ENCODE measurements at places on chromosomes 3 and 15.
A peak's percentile ranks its signal among the peaks of the same experiment; 100 is the strongest.

GRCh38 chr3:39101022-39101689, 6.3 kb downstream of the GORASP1 start:
- peak; percentile 34 for DNase-seq

DNA sequence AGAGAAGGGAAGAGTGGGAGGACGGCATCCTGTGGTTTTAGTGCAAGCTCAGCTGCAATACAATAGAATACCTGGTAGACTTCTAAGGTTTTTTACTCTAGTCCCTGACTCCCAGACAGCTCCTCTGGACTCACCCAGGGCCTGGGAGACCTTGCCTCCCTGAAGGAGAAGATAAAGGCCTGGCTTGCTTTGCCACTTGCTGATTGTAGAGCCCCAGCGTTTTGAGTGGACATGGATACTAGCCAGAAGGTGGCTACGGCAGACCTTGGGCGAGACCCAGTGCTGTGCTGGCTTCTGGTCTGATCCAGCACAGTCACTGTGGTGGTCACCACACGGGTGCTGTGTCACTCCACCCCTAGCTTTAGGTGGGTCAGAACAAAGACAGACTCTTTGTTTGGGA, 72.2 kb upstream of the TTC14 start:
- no peak for DNase-seq

GRCh38 chr3:126937973-126938372, 44.9 kb upstream of the PLXNA1 start:
- DNase-seq, result no peak

GRCh38 chr3:81245043-81245442, 516.4 kb downstream of the GBE1 start:
- no peak for DNase-seq

- no peak for DNase-seq
Observed at GRCh38 chr3:195777975-195778374, 33.8 kb downstream of the MUC4 start.

- DNase-seq, result no peak
Observed at GRCh38 chr15:29045717-29046116, 159.9 kb downstream of the APBA2 start.

DNA sequence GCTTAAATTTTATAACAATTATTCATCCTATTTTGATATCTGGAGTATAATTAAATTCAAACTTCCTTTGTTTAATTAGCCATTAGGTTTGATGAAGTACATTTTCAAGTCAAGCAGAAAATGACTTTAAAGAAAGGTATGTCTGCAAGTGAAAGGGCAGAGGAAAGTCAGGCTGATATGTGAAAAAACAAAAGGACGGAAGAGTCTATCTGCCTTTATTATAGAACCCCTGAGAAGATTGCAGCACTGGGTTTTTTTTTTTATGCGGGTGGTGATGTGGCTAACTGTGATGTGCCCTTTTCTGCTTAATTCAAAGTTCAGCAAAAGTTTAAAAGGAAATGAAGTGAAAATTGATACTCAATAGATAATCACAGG, 83.2 kb downstream of the COL8A1 start:
- no peak for DNase-seq

DNA sequence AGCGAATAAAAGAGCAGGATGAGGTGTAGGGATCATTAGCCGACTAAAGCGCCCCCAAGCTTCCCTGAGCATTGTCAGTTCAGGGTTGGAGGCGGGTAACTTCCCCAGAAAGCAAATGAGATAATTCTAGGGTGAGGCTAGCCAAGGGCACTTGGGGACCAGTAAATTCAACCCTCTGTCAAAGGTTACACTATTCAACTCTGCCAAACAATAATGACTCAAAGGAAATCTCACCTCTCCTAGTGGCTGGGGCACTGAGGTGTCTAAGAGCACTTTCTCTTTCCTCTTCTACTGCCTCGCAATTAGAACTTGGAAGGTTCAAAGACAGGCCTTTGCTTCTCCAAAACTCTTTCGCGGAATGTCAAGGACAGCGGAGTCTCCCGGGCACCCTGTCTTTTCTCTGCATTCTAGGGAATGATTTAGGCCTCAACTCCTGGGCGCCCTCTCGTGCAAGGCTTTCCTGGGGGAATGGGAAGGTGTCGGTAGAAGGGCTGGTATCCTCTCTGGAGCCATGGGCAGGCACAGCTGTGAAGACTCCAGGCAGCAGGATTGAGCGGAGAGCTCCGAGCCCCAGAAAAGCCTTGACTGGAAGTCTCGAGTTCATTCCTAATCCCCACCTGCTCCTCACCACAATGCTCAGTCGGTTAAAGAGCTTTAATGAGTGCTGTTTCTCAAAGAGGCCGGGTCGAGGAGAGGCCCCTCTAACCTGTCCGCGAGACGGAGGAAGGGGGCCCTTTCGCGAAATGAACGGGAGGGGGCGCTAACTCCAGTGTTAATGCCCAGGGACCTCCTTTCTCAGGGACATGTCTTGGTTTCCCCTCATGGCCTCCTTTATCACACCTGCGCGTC, 21.9 kb downstream of the ZIC4 start:
- DNase-seq, result no peak
